Activated gamma-delta T cell (primary cell): ENCODE measurements at places on chromosomes 3 and 15.

GRCh38 chr3:126962756-126963155 lies 20.2 kb upstream of the PLXNA1 start:
- no peak for DNase-seq

DNA sequence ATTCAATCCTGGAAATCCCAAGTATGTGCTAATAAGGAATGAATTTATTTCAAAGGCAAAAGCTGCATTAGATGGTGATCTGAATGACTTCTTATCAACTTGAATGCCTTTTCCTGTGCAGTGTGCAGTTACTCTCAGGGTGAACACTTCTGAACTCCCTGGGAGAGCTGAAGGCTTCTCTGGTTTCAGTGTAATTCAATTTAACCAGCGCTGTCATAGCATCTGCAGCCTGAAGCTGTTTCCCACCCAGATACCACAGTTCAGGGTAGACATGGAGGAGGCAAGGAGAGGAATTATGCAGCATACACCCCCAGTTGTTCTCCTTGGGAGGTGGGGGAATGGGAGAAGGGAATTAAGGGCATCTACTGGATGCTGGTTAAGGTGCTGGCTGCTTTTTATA lies 49.1 kb upstream of the PRR23C start:
- DNase-seq: no peak

GRCh38 chr15:86349565-86349964 lies 269.9 kb downstream of the AGBL1 start:
- no peak for DNase-seq

GRCh38 chr15:43210172-43210745 lies 10.6 kb downstream of the EPB42 start:
- DNase-seq: no peak

DNA sequence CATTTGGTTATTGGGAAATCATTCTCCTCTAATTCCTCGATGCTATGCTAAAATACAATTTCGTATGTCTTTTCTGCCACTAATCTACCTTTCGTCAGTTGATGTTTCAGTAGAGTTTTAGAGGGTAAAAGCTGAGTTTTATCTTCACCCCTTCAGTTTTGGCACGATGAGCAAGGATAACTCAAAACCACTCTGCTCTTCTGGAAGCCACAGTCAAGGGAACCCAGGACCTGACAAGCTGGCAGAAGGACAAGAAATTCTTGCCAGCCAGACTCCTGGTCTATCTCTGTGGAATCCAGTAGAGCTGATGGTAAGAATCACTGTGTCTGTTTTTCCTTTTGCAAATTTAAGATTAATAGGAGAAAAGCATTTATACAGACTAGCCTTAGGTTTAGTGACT lies 414.4 kb upstream of the LRRC3B start:
- DNase-seq: no peak

- no peak for DNase-seq
These were observed 116.0 kb downstream of the FOXB1 start for GRCh38 chr15:60120100-60120499.

- DNase-seq: no peak
These were observed 151.9 kb downstream of the CADPS start for GRCh38 chr3:62723166-62723913.

- no peak for DNase-seq
These were observed 50.4 kb downstream of the MCF2L2 start for GRCh38 chr3:183378008-183378407.

DNA sequence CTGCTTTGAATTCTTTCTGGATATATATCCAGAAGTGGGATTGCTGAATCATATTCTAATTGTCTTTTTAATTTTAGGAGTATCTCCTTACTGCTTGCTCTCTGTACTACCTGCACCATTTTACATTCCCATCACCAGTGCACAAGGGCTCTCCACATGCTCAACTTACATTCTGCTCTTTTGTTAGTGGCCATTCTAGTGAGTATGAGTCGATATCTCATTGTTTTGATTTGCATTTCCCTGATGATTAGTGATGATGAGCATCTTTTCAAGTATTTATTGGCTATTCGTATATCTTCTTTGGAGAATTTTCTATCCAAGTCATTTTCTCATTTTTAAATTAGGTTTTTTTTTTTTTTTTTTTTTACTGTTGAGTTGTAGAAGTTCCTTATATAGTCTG lies 29.5 kb downstream of the PFN2 start:
- no peak for DNase-seq

DNA sequence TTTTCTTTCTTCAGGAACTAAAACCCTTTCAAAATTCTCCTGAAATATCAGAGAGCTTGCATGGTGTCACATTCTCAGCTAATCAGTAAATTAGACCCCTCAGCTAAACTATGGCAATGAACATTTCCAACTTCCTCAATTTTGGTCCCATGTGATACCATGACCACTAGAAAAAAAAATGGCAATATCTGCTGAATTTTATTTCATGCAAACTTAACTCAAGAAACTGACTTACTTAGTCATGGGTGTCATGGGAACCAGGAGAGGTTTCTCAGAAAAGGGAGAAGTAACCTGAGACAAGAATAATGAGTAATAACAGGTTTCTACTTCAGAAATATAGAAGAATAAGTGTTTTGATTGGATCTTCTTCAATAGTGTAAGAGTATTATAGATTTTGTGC lies 784.6 kb upstream of the ALCAM start:
- no peak for DNase-seq

DNA sequence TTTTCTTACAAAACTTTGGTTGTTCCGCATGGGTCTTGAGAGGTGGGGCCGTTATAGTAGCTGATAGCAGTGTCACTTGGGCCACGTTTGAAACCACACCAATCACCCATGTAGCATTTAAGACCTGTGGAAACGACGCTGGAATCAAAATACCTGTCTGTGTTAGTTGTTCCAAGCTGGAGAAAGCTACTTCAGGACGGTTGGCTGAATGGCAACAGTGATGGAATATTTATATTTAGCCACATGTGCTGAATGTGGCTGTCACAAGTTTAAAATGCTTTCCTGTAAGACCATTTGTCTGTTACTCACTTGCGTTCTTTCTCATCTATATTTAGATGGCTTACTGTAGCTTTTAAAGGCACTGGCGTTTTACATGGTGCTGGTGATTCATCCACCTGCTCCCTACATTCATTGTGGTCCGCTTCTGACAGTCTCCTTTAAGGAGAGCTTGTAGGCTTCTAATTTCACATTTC lies 1.4 kb downstream of the DNAJA4 start:
- no peak for DNase-seq

DNA sequence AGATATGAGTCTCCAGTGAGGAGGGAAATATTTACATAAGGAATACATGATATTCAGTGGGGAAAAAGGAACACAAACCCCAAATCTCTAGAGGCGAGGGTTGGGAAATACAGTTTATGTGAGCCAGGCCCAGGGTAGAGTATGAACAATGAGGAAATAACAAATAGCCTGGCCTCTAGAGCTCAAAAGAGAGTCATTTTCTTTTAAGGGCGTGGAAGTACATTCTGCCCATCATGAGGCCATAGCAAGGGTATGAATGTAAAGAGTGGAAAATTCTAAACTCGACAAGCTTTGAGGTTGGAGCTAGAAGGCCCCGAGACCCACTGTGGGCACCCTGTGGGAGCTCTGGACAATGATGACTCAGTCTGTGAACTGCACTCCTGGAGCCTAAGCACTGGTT lies 27.8 kb upstream of the IGF2BP2 start:
- no peak for DNase-seq

DNA sequence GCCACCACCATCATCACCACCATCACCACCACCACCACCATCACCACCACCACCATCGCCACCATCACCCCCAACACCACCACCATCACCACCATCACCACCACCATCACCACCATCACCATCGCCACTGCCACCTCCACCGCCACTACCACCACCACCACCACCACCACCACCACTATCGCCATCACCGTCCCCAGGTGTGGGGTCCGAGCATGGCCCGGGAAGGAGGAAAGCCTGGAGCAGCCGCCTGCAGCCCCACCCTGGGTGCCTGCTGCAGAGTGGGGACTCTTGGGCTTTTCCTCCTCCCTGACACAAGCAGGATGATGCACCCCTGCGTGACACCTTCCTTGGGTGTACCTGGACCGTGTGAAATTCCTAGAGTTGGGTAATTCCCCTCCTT lies 43.9 kb downstream of the MUC4 start:
- no peak for DNase-seq

DNA sequence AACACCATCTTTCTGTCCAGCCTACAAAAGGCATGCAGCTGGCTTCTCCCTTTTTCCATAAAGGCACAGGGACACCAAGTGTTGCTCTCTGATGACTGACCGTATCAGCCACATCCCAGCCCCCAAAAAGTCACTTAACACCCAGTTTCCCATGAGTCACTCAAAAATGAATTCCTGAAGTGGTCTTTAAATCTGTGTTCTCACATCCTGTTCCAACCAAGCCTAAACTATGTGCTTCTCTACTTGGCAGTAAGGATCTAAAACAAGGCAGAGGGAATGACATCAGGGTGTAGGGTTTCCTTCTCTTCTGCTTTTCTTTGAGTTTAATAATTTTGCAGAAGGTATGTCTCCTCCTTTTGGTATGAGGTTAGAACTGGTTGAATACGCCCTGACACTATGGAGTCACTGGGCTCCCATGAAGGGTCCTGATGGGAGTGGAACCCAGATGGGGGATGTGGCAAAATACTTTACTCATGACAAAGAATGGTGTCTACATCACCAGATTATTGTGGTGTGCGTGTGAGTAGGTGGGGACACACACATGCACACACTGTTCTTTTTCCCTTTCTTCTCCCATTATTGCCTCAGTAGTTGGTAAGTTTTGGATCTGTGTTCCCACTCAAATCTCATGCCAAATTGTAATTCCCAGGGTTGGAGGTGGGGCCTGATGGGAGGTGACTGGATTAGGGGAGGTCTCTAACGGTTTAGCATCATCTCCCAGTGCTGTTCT lies 35.6 kb upstream of the CCK start:
- no peak for DNase-seq

DNA sequence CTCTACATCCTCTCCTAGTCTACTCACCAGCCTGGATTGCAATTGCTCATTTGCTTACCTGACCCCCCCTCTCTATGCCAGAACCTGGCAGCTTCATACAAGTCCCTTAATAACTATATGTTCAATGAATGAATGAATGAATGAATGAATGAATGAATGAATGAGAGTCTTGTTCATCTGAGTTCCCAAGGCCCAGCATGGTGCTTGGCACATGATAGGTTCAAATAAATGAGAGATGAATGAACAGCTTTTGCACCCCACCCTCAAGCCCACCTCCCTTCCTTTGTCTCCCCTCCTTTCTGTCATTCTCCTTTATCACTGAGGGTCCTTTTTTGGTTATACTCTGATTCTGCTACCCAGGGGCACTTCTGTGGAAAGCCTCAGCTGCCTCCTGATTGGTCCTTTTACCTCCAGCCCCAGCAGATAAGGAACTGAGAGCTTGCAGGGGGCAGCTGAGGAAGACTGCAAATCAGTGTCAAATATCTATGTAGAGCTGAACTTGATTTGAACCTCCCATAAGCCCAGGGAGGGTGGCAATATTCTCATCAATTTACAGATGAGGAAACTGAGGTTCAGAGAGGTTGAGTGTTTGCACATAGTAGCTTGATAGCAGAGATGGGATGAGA lies 54.1 kb upstream of the CHRNB4 start:
- no peak for DNase-seq

DNA sequence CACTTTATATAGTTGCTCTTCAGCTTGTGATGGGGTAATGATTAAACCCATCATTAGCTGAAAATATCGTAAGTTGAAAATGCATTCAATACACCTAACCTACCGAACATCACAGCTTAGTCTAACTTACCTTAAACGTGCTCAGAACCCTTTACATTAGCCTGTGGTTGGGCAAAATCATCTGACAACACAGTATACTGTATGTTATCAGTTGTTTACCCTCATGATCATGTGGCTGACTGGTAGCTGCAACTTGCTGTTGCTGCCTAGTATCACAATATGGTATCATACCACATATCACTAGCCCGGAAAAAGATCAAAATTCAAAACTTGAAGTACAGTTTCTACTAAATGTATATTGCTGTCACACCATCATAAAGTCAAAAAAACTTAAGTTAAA lies 9.5 kb downstream of the ZNF280D start:
- no peak for DNase-seq

GRCh38 chr15:74212494-74212893 lies 9.9 kb upstream of the STRA6 start:
- no peak for DNase-seq

DNA sequence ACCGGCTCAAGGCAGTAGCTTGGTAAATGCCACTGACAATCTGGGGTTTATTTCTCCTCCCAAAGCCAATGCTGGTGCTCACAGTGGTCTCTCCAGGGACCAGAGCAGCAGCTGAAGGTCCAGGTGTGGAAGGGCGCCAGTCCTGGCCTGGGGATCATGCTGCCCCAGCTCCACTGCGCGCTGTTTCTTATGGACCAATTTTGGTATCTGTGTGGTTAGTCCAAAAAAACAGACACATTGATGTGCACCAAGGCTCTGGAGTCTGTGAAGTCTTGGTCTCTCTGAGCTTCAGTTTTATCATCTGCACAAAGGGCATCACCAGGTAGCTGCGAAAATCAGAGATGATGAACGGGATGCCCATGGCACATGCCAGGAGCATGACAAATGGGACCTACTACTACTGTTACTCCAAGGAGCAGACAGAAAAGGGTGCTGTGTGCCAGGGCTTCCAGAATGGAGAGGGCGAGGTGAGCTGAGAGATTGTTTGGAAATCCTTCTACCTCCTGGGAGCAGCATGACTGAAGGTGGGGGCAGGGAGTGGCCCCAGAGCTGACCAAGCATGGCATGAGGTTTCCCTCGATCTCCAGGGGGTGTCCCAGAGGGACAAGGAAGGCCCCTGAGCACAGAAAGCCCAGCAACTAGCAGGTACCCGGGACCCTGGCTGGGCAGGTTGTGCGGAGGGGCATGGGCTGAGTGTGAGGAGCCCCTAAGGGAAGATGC lies 134.3 kb upstream of the PRR20G start:
- DNase-seq: no peak

DNA sequence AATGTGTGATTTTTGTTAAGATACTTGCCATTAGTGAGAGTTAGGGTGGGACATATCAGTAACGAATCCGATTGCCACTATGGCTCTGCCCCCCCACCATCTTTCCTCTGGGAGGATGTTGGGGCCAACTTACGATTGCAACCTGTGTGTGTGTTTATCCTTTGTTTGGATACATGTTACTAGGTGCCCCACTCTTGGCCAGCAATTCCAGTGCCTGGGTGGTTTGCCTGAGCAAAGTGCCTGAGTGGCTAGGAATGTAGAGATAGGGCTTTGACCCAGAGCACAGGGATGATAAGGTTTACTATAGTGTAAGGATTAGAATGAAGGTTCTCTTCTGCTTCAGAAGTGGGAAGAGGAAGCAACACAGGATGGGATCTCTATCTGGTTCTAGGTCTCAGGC lies 231.8 kb downstream of the TP63 start:
- DNase-seq: no peak

DNA sequence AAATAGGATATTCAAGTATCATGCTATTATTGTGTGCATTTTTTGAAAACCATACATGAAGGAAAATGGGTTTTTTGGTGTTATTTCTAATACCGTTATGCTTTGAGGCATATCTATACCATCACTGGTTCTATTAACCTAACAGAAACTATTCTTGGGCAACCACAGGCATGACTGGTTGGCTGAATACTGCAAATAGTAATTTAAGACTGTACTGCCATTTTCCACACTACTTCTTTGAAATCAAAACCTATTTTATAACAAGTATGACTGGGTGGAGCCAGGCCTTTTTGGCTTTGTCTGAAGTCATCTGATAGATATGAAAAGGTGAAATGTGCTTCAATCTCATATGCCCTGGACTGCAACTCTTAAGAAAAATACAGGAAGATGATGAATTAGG lies 115.1 kb downstream of the ULK4 start:
- no peak for DNase-seq

- no peak for DNase-seq
These were observed 51.5 kb downstream of the SST start for GRCh38 chr3:187618722-187619121.

GRCh38 chr3:62415312-62415801 lies 42.0 kb upstream of the FEZF2 start:
- DNase-seq: no peak
